M059J (cell line): ENCODE measurements at places on chromosomes 2 and 18. TPM values are rescaled to one million over a fixed set of nuclear protein-coding genes. Genes with fewer than 3 reads are reported as not detected.

Gene TMEM185B
- total RNA-seq: 22.3 and 32.6 TPM in 2 replicates

Gene SERPINB3
- total RNA-seq: not detected in 2 replicates

Gene PLEKHA3
- total RNA-seq: 7.6 and 17.0 TPM in 2 replicates

Gene TEKT4
- not detected in 2 replicates for total RNA-seq

Gene RABL2A
- total RNA-seq: 6.5 and 9.0 TPM in 2 replicates

Gene PIEZO2
- 11.7 and 22.9 TPM in 2 replicates for total RNA-seq

Gene TFCP2L1
- 0.12 TPM in 1 of 2 replicates, not detected in the other for total RNA-seq

Gene IL36B
- not detected in 2 replicates for total RNA-seq

Gene CFAP210
- not detected in 2 replicates for total RNA-seq

DNA sequence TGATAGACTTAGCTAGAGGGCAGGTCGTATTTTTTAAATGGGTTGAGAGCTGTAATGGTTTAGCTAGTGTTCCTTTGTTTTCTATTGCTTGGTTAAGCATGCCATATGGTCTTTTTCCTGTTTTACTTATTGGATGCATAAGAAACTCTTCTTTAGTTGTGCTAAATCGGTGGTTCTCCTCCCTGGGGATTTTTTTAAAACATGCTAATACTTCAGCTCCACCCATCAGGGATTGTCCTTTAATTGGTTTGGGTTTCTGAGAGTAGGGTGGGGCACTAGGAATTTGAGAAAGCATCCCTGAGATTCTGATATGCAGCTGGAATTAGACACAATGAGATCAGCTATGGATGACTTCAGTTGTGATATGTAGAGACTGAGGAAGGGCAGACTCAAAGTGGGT, 497.2 kb downstream of the THSD7B start:
- no peak for DNase-seq

DNA sequence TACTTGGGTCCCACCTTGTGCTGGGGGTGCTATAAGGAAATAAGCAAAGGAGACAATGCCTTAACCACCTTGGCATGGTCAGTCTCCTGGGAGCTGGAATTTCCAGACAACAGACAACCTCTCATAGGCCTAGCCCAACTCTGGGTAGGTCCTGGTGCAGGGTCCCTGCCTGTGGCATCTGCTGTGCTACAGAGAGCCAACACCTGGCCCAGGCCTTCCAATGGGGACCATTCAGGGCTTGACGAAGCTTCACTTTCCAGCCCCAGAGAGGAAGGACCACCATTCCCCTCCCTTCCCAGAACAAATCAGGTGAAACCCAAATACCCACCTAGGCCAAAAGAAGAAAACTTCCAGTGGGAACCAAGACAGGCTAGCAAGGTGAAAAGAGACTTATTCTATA, 82.8 kb downstream of the SMAD7 start:
- DNase-seq: no peak

GRCh38 chr2:32260376-32260775, 4.3 kb downstream of the NLRC4 start:
- DNase-seq: no peak

GRCh38 chr2:102357937-102358336, 2.3 kb downstream of the IL18R1 start:
- DNase-seq: no peak

- DNase-seq: no peak
These were observed 14.9 kb upstream of the KLF11 start for GRCh38 chr2:10028407-10028987.

GRCh38 chr2:85905187-85905666, 16.4 kb upstream of the ST3GAL5 start:
- DNase-seq: no peak

- DNase-seq: no peak
These were observed 19.6 kb upstream of the FTCDNL1 start for GRCh38 chr2:199870581-199870980.

- DNase-seq: no peak
These were observed 146.6 kb downstream of the CDH19 start for GRCh38 chr18:66457245-66457644.

DNA sequence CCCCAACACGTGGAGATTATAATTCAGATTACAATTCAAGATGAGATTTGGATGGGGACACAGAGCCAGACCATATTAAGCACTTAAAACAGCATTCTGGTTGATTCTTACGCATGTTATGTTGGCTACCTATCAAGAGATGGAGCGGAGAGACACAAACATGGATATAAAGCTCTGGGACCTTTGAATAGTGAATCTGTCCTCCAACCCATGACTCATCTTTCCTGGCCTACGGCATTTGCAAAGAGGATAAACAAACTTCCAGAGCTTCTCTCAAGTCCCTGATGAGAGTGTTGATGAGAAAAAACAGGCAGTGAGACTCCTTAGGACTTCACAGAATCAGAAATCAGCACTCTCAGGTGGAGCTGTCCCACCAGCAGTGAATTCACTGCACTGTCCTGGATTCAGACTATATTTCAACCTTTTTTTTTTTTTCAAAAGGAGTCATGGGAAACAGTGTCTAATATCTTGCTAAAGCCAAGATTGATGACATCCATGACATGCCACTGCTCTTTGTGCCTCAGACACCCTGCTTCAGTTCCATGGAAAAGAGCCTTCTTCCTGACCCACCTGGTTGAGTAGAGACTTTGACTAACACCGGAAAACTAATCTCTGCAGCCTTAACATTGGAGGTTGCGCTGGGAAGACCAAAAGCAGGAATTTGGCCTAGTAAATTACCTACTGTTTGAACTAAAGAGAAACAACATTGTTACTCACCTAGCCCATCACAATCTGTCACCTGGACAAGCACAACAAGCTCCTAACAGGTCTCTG, 62.1 kb upstream of the NPAS2 start:
- peak; percentile 97 for DNase-seq

- DNase-seq: peak; percentile 62
These were observed 150.6 kb downstream of the RTN4 start for GRCh38 chr2:54899576-54900200.

GRCh38 chr2:186995092-186995491, 146.1 kb upstream of the ZSWIM2 start:
- DNase-seq: peak; percentile 6
